ENCODE measurements at places on chromosomes 3 and 15.

GRCh38 chr3:164524201-164524600 lies 554.1 kb downstream of the SI start:
- no peak for DNase-seq

DNA sequence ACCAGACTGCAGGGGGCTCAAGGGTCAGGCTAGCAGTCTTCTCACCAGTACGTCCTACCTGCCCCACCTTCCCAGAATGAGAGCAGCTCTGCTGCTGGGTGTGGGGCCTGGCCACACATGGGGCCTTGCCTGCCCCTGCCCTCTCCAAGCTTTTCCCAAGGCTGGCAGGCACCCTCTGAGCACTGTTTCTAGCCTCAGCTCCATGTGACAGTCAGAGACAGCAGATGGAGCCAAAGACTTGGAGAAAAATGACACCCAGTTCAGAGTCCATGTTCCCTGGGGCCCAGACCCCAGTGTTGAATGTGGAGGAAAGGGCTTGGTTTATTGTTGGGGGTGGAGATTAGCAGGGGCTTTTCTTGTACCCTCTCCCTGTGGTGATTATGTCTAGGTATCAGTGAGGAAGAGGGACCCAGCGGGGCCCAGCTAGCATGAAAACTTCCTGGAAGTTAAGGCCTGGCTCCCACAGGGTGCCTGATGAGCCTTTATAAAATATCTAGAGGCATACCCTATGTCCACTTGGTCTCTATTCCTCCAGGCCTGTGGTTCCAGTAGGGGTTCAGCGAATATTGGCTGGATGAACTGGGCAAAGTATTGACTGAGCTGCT lies 153.8 kb downstream of the EEFSEC start:
- DNase-seq = no peak

DNA sequence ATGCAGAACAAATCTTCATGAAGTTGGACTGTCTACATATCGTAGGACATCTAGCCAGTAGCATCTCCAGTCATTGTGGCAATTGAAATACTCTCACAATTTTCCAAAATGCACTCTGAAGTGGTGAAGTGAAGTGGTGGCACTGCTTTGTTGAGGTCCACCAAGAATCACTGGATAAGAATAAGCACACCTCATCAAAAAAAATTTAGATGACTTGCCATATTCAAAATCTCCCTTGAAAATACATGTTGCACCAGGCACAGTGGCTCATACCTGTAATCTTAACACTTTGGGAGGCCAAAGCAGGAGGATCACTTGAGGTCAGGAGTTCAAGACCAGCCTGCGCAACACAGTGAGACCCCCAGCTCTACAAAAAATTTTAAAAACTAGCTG lies 12.9 kb downstream of the HACD2 start:
- DNase-seq = no peak

DNA sequence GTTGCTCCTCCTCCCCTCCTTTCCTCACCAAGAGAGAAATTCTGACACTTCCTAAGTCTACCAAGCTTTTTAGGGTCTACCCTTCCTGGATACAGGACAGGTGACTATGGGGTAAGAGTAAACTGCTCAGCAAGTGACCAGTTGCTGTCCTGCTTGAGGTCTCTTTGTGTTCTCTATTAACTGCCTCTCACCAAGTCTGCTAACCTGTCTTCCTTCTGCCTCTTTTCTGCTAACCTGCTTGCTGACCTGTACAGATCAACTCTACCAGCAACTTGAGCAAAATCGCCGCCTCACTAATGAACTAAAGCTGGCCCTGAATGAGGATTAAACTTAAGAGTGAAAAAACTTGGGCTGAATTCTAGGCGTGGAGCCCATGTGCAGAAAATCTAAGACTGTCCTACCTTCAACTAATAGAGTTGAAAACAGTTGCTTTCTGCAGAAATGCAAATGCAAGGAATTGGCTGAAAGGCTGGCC lies 27.1 kb downstream of the TPM1 start:
- no peak for DNase-seq

DNA sequence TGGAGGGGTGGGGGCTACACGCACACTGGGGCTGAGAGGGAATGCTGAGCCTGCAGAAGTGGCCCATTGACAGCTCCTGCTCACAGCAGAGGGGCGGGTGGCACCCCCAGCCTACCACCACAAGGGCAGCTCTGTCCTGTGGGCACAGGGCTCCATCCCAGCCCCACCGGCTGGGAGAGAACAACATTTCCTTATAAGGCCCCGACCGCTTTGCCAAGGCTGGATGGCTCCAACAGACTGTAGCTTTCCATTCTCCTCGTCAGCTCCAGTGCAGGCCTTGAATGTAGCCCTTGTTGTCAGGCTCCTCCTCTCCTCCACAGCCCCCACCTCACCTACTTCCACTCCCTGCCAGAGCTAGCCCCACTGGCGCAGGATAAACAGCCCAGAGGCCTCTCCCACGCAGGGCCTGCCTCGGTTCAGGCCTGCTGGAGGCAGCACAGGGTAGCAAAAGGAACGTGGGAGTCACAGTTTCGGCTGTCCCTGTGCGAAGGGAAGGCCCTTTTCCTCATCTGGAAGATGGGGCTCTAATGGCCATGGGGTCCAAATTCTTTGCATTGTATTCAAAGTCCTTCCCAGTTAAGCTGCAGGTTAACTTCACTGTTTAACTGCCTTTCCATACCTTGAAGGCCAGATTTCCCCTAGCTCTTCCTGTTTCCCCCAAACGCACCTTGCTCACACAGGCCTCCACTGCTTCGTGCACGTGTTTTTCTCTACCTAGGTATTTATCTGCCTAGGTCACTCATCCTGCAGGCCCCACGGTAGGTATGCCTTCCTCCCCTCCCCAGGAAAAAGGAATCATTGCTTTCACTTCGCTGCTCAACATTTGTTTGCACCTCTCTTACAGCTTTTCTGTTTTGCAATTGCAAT lies 101.6 kb upstream of the LPP start:
- DNase-seq = no peak

- no peak for DNase-seq
Measured at GRCh38 chr3:29339016-29339833, 58.4 kb downstream of the RBMS3 start.

GRCh38 chr3:55205990-55206389 lies 278.1 kb upstream of the LRTM1 start:
- DNase-seq = no peak

GRCh38 chr3:9399337-9399703 lies 1.9 kb downstream of the SETD5 start:
- DNase-seq = no peak

DNA sequence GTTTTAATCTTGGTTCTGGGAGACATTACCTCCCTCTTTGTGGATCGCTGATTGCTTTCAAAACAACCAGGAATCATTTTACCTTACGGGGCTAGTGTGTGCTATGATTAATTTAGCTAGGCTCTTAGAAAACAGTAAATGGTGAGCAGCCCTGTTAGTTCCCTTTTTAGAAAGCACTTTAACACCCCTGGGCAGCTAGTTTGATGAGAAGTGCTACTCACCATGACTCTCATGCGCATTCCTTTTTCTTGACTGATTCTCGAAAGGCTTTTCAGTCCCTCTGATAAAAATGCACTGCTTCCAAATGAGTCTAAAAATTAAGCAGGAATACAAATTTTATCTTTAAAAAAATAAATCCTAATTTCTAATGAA lies 75.3 kb upstream of the LEKR1 start:
- peak; percentile 22 for DNase-seq
